ENCODE measurements at places on chromosomes 4 and X.

- no peaks in the 10 kb centered on the region for H3K4me1 ChIP-seq
- H3K36me3 ChIP-seq, result no peaks in the 10 kb centered on the region
- no peak for DNase-seq
- H3K4me3 ChIP-seq, result no peak overlapping the region
Observed at GRCh38 chr4:160880180-160880579, 1283.6 kb downstream of the FSTL5 start.

GRCh38 chr4:76276813-76277212, 25.3 kb downstream of the FAM47E start:
- H3K27me3 ChIP-seq, result no peaks in the 10 kb centered on the region
- H3K36me3 ChIP-seq, result no peaks in the 10 kb centered on the region
- no peak overlapping the region for H3K4me3 ChIP-seq
- no peak overlapping the region for H3K27ac ChIP-seq

DNA sequence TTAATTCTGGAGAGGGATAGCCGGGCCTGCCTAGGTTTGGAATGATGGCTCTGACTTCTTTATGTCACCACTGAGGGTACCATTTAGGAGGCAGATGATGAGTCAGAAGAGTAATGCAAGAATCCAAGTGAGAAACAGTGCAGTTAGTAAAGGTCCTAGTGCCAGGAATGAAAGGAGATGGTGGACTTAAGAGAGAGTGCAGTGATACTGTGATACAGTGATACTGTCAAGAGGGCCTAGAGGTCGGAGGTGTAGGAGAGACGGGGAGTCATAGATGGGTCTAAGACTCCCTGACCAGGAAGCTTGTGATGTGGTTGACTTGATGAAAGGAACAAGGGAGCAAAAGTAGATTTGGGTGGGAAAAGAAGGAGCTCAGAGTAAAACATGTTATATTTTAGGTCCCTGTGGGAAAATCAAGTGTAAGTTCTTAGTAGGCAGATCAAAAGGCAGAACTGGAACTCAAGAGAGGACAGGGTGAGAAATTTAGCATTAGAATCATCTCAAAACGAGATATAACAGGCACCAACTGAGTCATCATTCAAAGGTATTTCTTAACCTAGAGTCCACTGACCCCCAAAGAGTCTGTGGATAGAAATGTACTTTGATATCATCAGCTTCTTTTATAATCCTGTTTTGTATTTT, 85.0 kb downstream of the NFKB1 start:
- H3K36me3 ChIP-seq, result peaks cover 57% of the 10 kb centered on the region
- H3K27ac ChIP-seq, result no peak overlapping the region
- no peak overlapping the region for H3K4me3 ChIP-seq
- H3K4me1 ChIP-seq, result no peaks in the 10 kb centered on the region
- H3K27me3 ChIP-seq, result no peaks in the 10 kb centered on the region

GRCh38 chr4:77022560-77023179, 53.1 kb downstream of the CCNI start:
- peaks cover 22% of the 10 kb centered on the region for H3K36me3 ChIP-seq
- no peak for DNase-seq
- H3K4me3 ChIP-seq, result no peak overlapping the region
- no peaks in the 10 kb centered on the region for H3K4me1 ChIP-seq

DNA sequence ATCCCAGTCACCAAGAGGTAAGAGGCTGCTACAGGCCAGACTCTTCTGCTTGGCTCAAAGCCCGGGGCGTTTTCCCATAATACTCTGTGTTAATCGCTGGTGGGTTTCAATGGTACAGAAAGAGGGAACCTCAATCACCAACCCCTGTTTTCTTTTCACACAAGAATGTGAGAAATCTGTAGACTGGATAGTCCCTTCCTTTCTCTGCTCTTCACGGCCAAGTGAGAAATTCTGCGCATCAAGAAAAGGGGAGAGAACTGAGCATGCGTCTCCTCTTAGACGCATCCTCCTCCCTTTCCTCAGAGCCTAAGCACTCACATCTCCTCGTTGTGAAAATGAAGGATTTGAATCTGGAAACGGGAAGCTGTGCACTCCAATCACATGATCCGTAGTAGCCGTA, 64.7 kb downstream of the CLNK start:
- H3K4me1 ChIP-seq, result no peaks in the 10 kb centered on the region
- no peak overlapping the region for H3K4me3 ChIP-seq
- H3K36me3 ChIP-seq, result no peaks in the 10 kb centered on the region
- peaks cover 4% of the 10 kb centered on the region for H3K27me3 ChIP-seq

DNA sequence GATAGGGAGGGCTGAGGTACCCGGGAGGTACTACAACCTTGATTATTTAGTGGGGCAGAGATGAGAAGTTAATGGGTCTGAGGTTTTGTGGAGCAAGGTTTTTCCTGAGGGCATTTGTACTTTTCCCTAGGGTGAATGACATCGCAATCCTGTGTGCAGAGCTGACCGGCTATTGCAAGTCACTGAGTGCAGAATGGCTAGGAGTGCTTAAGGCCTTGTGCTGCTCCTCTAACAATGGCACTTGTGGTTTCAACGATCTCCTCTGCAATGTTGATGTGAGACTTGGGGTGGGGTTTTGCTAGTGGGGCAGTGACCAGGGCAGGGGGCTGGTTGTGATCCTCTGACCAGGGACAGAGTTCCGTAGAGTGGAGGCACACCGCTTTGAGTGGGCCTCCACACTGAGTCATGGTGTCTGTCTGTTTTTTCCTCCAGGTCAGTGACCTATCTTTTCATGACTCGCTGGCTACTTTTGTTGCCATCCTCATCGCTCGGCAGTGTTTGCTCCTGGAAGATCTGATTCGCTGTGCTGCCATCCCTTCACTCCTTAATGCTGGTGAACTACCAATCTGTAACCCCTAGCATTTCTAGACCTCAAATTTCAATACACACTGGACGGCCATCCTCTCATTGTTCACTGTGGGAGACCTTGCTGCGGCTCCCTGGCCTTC, 9.9 kb downstream of the MED12 start:
- H3K36me3 ChIP-seq, result peaks cover 94% of the 10 kb centered on the region
- no peak for DNase-seq
- no peak overlapping the region for H3K4me3 ChIP-seq
- no peaks in the 10 kb centered on the region for H3K27me3 ChIP-seq
- no peaks in the 10 kb centered on the region for H3K4me1 ChIP-seq
- H3K27ac ChIP-seq, result no peak overlapping the region

GRCh38 chrX:118495958-118496762, 545 bp downstream of the DOCK11 start:
- H3K27ac ChIP-seq, result peak overlapping the region; percentile 68
- peak; percentile 12 for DNase-seq
- peak overlapping the region; percentile 64 for H3K4me3 ChIP-seq
- no peaks in the 10 kb centered on the region for H3K36me3 ChIP-seq
- H3K27me3 ChIP-seq, result no peaks in the 10 kb centered on the region
- H3K4me1 ChIP-seq, result no peaks in the 10 kb centered on the region

- no peaks in the 10 kb centered on the region for H3K36me3 ChIP-seq
- peak overlapping the region; percentile 87 for H3K27ac ChIP-seq
- no peak for DNase-seq
- peaks cover 100% of the 10 kb centered on the region for H3K4me1 ChIP-seq
- H3K27me3 ChIP-seq, result no peaks in the 10 kb centered on the region
- H3K4me3 ChIP-seq, result no peak overlapping the region
Observed at GRCh38 chr4:143377611-143378099, 41.0 kb downstream of the GAB1 start.

DNA sequence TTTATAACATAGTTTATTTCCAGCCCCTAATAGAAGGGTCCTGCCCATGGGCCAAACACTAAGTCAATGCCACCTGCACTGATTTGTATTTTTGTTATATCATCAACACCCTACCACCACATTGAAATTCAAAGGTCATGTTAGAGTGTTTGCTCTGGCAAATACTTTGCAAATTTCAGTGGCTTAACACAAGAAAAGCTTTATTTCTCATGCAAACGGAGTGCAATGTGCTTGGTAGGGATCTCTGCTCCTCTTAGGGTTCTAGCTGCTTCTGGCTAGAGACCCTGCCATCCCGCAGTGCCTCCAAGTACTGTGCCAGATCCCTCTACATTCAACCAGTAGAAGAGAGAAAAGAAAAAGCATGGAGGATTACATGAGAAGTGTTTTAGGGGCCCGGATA, 230.8 kb upstream of the TET2 start:
- no peaks in the 10 kb centered on the region for H3K4me1 ChIP-seq
- no peak overlapping the region for H3K4me3 ChIP-seq
- no peak overlapping the region for H3K27ac ChIP-seq
- no peaks in the 10 kb centered on the region for H3K36me3 ChIP-seq
- no peaks in the 10 kb centered on the region for H3K27me3 ChIP-seq

DNA sequence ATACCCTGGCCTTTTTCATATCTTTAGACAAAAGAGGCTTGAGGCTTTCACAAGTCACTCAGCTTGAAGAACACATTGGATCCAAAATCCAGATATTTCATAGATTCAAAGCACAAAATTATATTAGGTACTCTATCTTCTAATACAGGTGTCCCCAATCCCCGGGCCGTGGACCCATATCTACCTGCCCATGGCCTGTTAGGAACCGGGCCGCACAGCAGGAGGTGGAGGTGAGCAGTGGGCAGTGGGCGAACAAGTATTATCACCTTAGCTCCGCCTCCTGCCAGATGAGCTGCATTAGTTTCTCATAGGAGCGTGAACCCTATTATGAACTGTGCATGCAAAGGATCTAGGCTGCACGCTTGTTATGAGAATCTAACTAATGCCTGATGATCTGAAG, 18.7 kb downstream of the YIPF7 start:
- no peak for DNase-seq

DNA sequence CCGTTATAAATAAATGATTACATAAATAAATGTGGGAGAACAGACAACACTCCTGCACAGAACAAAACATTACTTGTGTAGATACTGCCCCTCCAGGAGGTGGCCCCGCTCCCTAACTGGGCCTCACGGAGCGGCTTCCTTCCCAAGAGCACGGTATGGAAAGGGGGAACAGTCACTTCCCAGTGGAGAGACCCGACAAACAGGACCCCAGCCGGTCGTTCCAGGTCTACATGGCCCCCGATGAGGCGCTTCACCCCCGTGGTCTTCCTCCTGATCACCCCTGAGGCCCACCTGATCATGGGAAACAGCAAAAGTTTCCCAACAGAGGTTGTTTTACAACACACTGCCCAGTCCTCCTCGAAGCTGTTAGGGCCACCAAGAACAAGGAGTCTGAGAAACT, 6.6 kb upstream of the SLC6A8 start:
- no peak overlapping the region for H3K4me3 ChIP-seq
- no peaks in the 10 kb centered on the region for H3K36me3 ChIP-seq
- H3K27me3 ChIP-seq, result no peaks in the 10 kb centered on the region
- DNase-seq, result no peak

GRCh38 chrX:134460005-134460861, at the start of gene HPRT1:
Gene HPRT1 (plus strand): TSS chrX:134460165. CDS start chrX:134460312, 147 bp downstream.
- peak within 1 kb of the TSS; percentile 61 for H3K4me3 ChIP-seq
- H3K36me3 ChIP-seq, result no peaks in the 10 kb centered on the region
- peak; percentile 85 for DNase-seq
- no peaks in the 10 kb centered on the region for H3K27me3 ChIP-seq
- H3K27ac ChIP-seq, result peak within 1 kb of the TSS; percentile 76
- peaks cover 10% of the 10 kb centered on the region for H3K4me1 ChIP-seq

- H3K36me3 ChIP-seq, result no peaks in the 10 kb centered on the region
- DNase-seq, result no peak
- no peak overlapping the region for H3K27ac ChIP-seq
- no peaks in the 10 kb centered on the region for H3K27me3 ChIP-seq
- no peak overlapping the region for H3K4me3 ChIP-seq
- no peaks in the 10 kb centered on the region for H3K4me1 ChIP-seq
Observed at GRCh38 chrX:115642311-115642710, 81.3 kb downstream of the PLS3 start.

- peak overlapping the region; percentile 43 for H3K27ac ChIP-seq
- H3K27me3 ChIP-seq, result no peaks in the 10 kb centered on the region
- no peaks in the 10 kb centered on the region for H3K36me3 ChIP-seq
Observed at GRCh38 chr4:85491527-85491926, 16.6 kb downstream of the ARHGAP24 start.

DNA sequence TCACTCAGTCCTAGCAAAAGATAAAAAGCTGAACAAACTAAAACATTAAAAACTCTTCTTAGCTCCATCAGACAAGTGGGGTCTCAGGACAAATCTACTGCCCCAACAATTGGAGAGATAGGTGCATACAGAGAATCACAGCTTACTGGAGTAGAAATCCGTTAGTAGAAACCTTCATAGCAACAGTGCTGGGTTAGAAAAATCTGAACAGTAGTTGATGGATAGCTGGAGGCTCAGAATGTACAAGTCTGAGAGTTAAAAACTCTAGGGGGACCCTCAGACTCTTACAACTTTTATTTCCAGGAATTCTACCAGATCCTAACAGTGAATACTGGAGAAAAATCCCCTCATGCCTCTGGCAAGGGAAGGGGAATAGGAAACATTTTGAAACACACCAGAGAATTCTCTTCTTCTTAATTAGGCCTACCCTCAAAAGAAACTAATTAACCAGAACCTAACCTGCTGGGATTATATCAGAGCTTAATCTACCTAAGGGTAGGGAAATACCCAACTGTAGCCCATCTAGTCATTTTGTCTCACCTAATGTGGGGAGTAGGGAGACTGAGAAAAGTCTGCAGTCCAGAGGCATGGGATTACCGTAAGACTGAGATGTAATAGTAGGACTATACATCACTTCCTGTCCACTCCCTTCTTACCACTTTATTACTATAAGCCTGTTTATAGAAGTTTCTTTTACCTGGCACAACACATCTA, 165.0 kb upstream of the CTSO start:
- no peak for DNase-seq
- no peak overlapping the region for H3K4me3 ChIP-seq
- no peaks in the 10 kb centered on the region for H3K36me3 ChIP-seq
- no peaks in the 10 kb centered on the region for H3K27me3 ChIP-seq
- no peak overlapping the region for H3K27ac ChIP-seq

DNA sequence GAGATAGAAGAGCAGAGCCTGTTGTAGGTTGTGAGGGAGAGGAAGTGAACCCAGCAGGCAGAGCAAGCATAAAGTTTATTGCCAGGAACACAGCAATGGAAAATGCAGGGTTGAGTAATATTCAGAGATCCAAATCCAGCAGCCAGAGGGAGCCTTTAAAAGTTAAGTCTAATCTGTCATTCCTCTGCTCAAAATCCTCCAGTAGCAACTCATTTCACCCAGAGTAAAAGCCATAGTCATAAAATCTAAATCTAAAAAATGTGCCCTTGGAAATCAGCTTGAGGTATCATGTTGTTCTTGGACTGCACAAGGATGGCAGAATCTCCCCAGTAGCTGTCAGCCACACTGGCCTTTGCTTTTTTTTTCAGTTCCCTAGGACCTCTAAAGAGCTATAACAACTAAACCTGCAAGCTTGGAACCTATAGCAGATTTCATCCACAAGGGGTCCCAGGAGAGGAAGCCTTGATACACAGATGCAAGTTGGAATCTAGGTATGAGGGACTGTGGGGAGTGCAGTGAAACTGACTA, 62.9 kb upstream of the FRAS1 start:
- no peak overlapping the region for H3K27ac ChIP-seq
- no peak overlapping the region for H3K4me3 ChIP-seq
- no peaks in the 10 kb centered on the region for H3K4me1 ChIP-seq
- DNase-seq, result no peak
- H3K36me3 ChIP-seq, result no peaks in the 10 kb centered on the region
- H3K27me3 ChIP-seq, result no peaks in the 10 kb centered on the region
